ENCODE measurements at places on chromosomes 6 and 20.

DNA sequence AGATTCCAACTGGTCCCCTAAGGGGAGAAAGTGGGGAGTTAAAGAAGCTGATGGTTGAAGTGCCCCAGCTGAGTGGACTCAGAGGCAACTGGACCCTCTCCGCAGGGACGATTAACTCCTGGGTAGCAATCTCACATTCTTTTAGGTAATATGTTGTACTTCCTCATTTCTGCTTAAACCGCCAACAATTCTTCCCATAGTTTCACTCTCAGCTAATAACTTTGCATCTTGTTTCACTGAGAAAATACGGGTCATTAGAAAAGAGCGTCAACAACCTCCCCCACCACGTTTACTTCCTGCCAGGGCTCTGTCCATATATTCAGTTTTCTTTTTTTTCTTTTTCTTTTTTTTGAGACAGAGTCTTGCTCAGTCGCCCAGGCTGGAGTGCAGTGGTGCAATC is 39.5 kb upstream of the CHD6 start:
- no peak for DNase-seq

DNA sequence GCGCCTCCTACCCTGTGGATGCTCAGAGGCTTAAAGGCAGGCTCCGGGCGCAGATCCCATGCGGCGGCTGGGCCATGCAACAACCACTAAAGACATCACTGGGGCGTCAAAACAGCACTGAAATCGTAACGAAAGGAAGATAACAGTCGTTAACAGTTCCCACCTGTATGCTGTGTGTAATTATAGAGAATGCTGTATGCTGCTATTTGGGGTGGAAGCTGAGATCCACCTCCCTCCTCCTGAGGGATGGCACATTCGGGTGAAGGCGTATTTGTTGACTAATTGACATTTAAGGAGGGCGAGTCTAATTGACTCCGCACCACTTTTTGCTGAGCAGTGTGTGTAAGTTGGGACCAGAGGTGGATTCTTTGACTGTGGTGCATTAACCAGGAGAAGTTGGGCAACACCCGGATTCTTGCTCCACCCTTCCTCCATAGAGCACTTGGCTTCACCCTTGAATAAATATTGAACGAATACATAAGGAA is 687 bp downstream of the SLC35A1 start:
- peak; percentile 40 for DNase-seq

- DNase-seq, result peak; percentile 23
Measured at GRCh38 chr20:2524709-2525506, 11.5 kb upstream of the TMC2 start.

GRCh38 chr6:169174516-169175359 is 78.9 kb downstream of the THBS2 start:
- no peak for DNase-seq

DNA sequence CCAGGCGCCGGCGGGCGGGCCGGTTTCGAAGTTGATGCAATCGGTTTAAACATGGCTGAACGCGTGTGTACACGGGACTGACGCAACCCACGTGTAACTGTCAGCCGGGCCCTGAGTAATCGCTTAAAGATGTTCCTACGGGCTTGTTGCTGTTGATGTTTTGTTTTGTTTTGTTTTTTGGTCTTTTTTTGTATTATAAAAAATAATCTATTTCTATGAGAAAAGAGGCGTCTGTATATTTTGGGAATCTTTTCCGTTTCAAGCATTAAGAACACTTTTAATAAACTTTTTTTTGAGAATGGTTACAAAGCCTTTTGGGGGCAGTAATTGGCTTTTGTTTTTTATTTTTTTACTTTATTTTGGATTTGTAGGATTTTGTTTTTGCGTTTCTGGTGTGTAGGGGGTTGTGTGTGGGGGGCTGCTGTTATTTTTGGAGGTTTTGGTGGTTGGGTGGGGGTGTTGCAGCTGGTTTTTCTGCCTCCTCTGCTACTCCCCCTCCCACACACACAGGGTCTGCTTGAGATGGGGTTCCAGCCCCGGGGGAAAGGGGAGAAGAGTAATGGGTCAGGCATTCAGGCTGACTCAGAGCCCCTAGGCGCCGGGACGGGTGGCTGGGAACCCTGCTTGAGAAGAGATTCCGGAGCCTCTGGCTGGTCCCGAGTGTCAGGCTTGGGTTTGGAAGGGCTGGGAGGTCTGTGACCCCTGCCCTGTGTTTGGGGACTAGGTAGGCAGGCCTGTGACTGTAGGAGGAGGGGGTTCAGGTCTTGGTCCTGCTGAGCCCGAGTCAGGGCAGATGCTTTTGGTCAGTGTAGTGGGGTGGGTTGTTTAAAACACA is 2.0 kb downstream of the CEBPB start:
- DNase-seq, result peak; percentile 69

DNA sequence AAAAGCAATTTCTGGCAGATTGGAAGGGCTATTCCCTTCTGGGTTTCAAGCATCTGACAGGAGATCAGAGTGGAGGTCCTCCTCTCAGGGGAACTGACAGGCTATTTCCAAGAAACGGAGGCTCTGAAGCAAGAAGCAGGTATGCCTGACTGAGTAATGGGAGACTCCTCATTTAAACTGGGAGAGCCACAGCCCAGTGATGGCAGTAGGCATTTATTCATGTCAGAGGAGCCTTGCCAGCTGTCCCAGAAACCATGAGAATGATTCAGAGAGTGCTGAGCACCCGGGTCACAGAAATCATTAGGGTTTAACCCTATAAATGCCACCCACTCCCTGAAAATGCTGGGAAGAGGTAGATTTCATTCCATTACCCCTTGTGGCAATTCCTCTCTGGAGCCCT is 247.5 kb upstream of the RNF217 start:
- DNase-seq, result no peak

- no peak for DNase-seq
Measured at GRCh38 chr6:27296106-27296783, 15.8 kb downstream of the POM121L2 start.

DNA sequence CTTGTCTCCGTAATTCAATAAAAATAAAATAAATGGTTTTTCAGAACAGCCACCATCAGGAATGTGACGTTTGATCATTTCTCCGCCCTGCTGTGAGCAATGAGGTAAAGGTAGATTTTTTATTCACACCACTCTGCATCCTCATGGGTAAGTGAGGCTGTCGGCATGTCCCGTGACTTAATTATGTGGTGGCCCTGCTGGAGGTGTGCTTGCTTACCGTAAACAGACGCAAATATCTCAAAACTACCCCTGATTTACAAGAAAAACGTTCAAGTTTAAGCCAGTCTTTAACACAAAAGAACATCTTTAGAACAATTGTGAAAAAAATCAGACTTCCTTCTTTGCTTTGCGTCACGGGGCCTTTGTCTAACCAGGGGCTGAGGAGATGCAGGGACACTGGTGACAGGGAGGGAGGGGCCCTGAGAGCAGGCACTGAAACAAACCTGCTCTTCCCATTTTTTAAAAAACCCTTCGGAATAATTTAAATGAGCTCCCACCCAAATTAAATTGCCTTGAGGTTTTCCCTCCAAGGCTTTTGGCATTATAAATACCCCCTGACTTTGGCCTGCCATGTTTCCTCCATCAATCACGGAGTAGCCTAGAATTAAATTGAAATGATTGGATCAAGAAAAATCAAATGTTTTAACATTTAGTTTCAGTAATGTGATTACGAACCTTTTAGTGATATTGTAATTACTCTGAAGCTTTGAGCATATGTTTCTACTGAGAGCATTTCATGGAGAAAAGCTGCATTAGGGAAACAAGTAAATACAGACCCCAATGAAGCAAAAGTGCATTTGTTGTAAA is 13.4 kb downstream of the PRKN start:
- no peak for DNase-seq

DNA sequence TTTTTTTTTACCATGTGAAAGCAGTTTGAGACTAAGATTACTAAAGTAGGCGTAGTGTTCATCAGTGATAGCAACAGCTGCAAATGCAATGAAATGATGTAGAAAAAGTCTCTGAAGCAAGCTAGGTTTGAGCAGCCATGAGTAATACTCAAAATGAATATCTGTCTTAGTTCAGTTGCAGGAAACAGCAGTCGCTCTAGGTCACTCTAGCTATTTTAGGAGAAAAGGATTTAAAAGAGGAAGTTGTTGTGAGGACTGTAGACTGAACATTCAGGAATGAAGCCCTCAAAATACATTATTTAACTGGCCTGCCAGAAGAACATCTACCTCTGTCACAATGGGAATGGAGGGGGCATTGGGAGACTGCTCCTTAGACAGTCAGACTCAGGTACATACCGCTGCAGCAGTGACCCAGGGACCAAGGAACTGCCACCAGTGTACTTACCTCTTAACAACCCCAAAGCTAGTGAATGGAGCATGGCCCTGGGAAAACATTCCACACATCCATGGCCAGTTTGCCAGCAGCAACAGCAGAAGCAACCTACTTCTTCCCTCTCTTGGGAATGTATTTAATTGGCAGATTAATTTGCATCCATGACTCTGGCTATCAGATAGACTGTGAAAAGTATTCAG is 243.0 kb upstream of the KHDRBS2 start:
- no peak for DNase-seq

DNA sequence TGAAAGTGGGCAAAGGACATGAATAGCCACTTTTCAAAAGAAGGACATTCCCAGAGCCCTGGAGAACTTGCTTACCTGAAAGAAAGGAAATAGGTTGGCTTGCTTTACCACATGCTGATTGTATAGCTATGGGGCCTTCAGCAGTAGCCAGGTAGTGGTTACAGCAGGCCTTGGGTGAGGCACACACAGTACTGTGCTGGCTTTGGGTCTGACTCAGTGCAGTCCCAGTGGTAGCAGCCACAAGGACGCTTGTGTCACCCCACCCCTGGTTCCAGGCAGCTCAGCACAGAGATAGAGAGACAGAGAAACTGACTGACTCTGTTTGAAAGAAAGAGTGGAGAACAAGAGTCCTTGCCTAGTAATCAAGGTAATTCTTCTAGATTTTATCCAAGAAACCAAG is 201.0 kb upstream of the EYS start:
- no peak for DNase-seq

DNA sequence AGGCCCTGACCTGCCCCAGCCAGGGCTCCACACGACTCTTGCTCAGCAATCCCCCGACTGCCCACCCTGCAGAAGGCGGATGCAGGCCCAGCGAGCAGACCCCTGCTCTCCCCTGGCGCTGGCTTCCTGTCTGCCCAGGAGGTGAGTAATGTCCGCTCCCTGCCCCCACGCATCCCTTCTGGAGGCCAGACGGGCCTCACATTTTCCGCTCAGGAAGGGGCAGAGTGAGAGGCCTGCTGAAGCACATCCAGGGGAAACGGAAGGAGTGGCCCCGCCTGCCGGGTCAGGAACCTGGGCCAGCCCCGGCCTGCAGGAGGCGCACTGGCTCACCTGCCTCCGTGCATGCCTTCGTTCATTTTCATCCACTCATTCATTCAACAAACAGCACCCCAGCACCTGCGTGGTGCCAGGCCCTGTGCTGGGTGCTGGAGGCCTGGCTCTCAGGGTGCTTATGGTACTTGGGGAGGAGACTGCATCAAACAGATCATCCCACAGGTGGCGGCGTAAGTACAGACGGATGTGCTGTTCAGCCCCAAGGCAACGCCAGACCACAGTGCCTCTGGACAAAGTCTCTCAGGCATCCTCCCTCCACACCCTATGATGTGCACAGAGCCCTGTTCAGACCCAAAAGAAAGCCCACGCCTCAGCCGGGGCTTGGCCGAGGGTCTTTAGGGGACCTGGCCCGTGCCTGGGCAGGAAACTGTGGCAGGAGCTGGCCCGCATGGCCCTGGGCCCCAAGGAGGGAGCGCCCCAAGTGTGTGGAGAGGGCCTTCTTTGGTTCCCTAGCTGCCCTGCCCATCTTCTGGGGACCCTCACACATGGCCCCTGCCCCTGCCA is 112.1 kb downstream of the ASXL1 start:
- no peak for DNase-seq

- DNase-seq, result no peak
Measured at GRCh38 chr6:29532320-29532951, 27.1 kb downstream of the UBD start.

DNA sequence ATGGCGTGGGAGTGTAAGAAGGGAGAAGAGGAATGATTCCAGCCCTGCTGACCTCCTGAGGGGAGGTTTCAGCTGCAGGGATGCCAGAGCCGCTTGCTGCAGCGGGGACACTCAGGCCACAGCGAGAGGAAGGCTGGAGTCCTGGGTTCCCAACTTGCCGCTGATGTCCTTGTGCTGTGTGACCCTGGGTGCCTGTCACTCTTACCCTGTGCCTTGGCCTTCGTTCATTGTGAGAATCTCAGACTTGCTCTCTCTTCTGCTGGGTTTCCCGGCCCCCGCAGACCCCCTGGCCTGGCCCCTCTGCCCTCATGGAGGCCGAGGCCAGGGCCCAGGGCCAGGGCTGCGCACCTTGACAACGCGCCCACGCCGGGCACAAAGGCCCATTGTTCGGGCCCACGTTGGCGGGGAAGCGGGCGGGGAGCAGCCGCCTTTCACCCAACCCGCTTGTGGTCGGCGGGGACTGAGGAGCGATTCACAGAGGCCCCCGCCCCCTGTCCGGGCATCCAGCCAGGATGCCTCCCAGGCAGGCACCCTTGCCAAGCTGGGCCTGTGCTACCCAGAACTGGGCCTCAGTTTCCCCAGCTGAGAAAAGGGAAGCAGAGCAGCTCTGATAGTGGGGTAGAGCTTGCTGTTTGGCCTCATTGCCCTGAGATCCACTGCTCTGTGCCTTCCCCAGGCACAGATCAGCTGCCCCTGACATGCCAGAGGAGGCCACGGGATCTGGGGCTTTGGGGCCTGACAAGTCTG is 52.4 kb downstream of the CEBPB start:
- DNase-seq, result no peak

DNA sequence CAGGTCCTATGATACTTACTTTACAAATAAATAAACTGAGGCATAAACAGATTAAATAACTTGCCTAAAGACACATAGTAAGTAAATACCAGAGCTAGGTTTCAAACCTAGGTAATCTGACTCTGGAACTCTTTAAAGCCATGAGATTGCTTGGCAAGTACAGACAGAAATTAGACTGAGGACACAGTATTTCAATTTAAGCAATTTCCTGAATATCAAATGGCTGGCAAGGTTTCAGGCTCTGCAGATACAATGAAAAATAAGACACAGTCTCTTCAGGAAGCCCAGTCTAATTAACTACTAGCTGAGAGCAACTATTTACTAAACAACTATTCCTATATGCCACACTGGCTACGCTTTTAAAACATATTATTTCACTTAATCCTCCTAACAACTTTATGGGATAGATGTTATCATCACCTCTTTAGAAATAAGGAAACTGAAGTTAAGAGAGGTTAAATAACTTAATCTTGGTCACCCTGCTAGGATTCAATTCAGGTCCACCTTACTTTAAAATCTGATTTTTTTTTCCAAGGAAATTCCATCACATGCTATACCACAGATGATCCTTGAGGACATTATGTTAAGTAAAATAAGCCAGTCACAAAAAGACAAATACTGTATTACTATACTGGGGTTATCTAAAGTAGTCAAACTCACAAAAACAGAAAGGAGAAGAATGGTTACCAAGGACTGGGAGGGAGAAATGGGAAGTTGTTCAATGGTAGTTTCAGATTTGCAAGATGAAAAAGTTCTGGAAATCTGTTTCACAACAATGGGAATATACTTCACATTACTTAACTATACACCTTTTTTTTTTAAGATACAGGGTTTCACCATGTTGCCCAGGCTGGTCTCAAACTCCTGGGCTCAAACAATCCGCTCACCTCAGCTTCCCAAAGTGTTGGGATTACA is 4.1 kb downstream of the TRPC4AP start:
- DNase-seq, result no peak

All from T-helper 1 cell (primary cell).